ENCODE measurements at places on chromosomes 12 and 14.

DNA sequence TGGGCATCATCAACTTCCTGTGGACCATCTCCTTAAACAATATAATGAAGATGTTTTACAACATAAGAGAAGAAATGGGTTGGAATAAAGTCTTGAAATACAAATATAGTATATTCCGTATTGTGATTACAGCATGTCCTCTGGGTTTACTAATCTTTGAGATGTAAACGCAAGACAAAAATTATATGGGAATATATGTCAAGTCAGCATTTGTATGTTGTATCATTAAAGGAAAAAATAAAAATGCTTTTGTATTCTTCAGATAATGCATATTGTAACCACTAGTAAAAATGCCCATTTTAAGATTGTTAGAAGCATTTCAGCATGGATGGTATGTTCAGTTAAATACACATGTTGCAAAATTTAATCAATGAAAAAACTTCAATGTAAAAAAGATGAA lies 893.3 kb downstream of the FLRT2 start:
- no peak for DNase-seq

GRCh38 chr12:24078318-24078765 lies 128.9 kb upstream of the SOX5 start:
- DNase-seq, result no peak

- DNase-seq, result no peak
These were observed 630 bp downstream of the NELL2 start for GRCh38 chr12:44875417-44875953.

DNA sequence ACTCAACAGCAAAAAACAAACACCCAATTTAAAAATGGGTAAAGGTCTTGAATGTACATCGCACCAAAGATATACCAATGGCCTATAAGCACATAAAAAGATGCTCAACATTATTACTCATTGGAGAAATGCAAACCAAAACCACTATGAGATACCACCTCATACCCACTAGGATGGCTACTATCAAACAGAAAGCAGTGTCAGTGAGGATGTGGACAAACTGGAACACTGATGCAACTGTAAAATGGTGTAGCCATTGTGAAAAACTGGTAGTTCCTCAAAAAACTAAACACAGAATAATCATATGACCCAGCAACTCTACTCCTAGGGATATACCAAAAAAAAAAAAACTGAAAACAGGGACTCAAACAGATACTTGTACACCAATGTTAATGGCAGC lies 49.3 kb downstream of the CDK17 start:
- DNase-seq, result no peak

GRCh38 chr12:71848212-71848611 lies 8.7 kb downstream of the TBC1D15 start:
- no peak for DNase-seq

DNA sequence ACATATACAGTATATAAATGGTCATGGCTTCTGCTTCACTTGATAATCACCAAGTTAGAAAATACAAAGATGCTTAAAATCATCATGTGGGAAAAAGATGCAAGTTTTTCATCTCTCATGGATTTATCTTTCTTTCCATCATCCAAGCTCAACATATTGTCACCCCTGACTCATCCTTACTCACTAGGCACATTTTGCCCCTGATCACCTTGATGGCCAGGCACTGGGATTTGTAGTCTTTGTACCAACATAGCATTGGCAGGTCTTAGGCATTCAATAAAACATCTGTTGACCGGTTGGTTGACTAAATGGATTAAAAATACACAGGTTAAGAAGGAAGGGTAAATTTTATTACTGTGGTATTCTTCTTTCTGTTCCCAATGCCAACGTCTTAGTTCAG lies 28.1 kb downstream of the KLHDC2 start:
- DNase-seq, result no peak

- DNase-seq, result no peak
These were observed 18.5 kb upstream of the MARK3 start for GRCh38 chr14:103366741-103367140.

GRCh38 chr14:101462726-101463565 lies 98.3 kb upstream of the DIO3 start:
- DNase-seq, result no peak

- DNase-seq, result no peak
These were observed 122.2 kb upstream of the IGF1 start for GRCh38 chr12:102602521-102602920.

GRCh38 chr14:104151566-104152245 lies 13.3 kb downstream of the KIF26A start:
- no peak for DNase-seq
